ENCODE measurements at places on chromosomes 1 and 21.

DNA sequence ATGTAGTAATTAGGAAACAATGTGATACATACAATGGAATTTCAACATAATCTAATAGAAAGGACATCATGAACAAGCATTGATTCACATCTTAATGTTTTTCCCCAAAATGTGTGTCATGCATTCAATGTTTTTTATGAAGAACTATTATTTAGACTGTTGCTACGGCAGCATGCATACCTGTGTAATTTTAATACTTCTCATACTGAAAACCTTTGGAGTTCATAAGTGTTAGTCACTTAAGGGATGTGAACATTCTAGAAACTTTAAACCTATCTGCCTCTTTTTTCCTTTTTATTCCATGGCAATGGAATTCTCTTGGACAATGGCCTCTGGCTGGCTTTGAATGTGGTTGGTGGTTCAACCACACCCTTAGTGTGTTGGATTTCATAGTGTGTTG lies 48.6 kb downstream of the TMPRSS15 start:
- DNase-seq = no peak

DNA sequence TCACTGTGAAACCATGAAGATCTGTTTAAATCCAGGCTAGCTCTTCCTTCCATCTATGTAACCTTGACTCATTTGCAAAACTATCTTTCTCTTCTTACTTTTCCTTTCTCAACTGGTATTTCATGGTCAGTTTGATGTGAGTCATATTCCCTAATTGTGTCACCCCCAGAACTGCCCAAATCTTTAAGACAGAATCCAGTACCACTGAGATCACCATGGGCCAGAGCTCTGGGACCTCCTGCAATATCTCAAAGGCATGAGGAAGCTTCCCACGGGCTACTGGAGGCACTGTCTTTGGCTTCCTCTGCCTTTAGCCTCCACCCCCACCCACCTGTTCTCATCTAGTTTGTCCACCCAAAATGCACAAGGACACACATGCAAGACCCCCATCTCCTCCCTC lies 274.4 kb upstream of the FMN2 start:
- DNase-seq = no peak

GRCh38 chr1:19429611-19430010 lies 55.7 kb downstream of the CAPZB start:
- DNase-seq = peak; percentile 65

- DNase-seq = no peak
Observed at GRCh38 chr1:182714546-182714945, 30.2 kb upstream of the RGS8 start.

DNA sequence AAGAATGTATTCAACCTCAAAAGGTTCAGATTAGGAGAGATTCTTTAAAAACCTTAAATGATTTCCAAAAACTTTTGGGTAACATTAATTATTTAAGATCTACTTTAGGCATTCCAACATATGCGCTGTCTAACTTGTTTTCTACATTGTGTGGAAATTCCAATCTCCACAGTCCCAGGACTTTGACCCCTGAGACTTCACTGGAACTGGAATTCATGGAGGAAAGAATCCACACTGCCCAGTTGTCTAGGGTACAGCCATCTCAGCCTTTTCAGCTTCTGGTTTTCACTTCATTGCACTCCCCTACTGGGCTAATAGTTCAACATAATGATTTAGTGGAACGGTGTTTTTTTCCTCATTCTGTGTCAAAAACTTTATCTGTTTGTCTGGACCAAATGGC lies 161.5 kb downstream of the IER5 start:
- DNase-seq = no peak

DNA sequence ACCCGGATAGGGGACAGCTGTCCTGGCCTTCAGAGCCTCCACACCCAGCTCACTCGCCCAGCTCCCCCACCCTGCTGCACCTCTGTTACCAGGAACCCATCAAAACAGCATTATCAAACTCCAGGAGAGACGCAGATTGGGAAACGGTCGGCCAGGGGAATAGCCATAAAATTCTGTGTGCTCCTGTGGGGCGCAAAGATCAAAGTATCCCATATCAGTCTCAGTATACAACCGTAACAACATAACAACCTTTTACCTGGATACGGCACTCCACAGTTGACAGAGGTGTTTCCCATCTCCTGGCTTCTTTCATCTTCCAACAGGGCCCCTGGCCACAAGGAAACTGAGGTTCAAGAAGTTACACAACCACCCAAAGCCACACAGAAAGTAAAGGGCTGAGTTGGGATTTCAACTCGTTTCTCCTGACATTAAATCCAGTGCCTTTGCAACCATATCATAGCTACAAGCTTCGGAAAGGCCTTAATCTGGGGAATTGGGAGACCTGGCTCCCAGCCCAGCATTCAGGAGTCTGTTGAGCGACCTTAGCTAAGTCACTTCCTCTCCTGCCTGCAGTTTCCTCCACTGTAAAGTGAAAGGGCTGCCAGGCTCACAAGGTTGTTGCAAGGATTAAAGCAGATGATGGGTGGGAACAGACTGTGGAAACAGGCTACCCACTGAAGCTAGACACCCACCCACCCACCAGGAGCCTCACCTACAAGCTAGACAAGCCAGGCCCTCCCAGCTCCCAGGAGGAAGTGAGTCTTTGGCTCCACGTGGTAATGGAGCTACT lies 8.1 kb upstream of the EPHB2 start:
- DNase-seq = no peak

GRCh38 chr1:206634365-206635079 lies 814 bp upstream of the DYRK3 start:
- DNase-seq = peak; percentile 69

- no peak for DNase-seq
Observed at GRCh38 chr1:241408170-241408569, 51.2 kb upstream of the RGS7 start.

GRCh38 chr1:221867003-221867402 lies 125.1 kb upstream of the DUSP10 start:
- DNase-seq = no peak

Data from NCI-H2171 (cell line).